ENCODE measurements at places on chromosomes 11 and 22.

DNA sequence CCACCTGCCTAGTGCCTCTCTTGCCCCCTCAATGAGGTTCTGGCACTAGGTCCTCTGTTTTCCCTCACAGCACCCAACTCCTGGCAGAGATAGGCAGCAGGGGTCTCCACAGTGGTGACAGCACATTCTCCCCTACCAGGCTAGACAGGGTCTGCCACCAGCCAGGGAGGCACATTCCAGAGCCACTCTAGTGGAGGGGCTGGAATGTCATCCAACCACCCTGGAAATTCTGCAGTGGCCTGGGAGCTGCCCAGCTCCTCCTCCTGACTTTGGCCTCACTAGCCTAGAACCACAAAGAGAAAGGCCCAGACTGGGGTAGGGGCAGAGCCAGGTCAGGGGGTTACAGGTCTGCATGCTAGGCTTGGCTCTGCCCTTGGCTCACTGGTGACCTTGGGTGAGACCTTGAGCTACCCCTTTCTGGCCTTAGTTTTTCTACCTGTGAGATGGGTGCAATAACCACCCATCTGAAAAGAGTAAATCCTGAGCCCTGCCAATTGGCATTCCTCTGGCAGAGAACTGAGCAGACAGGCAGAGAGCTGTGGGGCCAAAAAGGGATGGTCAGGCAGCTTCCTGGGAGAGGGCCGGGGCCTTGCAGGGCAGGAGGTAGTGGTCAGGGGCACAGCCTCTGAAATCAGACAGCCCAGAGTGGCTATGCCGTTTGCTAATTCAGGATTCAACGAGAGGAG, 7.1 kb downstream of the P2RY2 start:
- no peak for DNase-seq

DNA sequence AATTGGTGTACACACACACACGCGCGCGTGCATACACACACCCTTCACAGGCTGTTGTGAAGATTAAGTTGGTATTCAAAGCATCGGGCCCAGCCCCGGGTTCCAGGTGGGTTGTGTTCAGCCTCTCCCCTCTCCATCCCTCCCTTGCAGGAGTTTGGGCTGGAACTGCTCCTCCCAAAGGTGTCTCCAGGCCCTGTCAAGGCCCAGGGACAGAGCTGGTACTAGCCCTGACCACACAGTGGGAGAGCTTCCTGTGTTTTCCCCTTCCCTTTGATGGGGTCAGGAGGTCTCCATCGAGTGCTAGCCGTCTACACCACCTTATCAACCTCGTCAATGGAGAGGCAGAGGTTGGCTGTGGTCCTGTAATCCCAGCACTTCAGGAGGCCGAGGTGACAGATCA, 36.5 kb upstream of the CSNK1E start:
- no peak for DNase-seq

DNA sequence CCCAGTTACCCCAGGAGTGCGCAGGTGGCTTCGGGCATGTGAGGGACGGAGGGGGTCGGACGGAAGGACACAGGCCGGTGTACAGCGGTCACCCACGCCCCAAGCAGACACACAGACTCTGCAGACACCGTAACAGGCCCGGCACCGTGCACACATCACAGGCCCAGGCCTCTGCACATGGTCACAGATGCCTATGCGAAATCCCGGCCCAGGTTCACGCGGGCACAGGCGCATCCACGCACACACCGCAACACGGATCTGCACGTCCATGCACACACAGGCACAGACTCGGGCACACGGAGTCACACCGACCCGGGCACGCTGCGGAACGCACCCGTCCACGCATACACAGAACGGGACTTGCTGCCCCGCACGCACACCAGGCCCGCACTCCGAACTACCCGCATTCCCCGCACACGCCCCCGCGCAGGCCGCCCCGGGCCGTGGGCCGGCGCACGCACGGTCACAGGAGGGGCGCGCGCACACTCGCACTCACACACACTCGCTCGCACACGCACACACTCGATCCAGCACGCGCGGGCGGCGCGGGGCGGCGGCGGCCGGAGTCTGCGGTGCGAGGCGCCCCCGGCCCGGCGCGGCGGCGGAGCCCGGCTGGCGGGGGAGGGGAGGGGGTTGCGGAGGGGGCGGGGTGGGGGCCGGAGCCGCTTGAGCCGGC, at the start of gene MGAT3:
TSS of gene MGAT3 (plus strand) at position 491 of the 676 bp plus-strand sequence. CDS start 30,336 bp downstream, outside the sequence.
- DNase-seq = no peak

- DNase-seq = no peak
Measured at GRCh38 chr11:31139479-31139878, 230.1 kb downstream of the DCDC1 start.

DNA sequence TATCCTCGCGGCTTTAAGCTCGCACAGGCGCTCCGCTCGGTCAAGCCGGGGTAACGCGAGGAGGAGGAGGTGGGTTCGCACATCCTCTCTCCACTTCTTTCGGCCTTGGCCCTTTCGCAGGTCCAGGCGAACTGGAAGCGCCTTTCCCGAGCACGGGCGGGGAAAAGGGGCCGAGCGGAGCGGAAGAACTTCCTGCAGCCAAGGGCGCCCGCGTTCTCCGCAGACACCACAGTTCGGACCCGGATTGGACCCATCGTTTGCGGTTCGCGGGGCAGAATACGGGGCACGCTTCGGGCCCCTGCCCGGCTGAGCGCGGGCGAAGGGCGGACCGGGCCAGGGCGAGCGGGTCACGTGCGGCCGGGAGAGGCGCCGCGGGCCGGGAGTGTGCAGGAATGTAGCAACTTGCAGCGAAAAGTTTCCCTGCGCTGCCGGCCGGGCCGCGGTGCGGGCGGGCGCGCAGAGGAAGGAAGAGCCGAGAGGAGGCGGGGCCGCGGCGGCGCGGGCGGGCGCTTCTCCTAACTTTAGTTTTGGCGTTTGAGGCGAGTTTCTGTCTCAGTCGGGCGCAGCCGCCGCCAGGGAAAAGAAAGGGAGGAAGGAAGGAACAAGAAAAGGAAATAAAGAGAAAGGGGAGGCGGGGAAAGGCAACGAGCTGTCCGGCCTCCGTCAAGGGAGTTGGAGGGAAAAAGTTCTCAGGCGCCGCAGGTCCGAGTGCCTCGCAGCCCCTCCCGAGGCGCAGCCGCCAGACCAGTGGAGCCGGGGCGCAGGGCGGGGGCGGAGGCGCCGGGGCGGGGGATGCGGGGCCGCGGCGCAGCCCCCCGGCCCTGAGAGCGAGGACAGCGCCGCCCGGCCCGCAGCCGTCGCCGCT, at the start of gene YAP1:
TSS of gene YAP1 (plus strand) at position 552 of the 865 bp plus-strand sequence. CDS start 402 bp downstream, outside the sequence.
- peak; percentile 49 for DNase-seq

- no peak for DNase-seq
Measured at GRCh38 chr11:86511086-86511551, 136.4 kb downstream of the CCDC81 start.

DNA sequence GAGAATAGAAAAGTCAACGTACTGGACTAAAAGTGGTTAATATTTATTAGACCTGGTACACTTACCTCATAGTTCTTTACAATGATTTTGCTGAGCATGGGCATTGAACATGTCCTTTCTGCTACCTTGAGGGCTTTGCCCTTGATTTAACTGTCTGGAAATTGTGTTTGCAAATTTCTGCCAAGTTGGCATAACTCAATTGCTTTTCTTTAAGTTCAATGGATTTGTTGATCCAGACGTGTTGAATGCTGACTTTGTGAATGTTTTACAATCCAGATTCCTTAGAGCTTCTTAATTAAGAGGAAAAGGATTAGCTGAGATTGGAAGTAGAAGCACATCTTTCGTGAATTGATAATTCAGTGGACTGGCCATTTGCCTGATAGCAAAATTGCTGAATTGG, 7.2 kb upstream of the OR4X2 start:
- no peak for DNase-seq

- DNase-seq = no peak
Measured at GRCh38 chr11:70900540-70900939, 351.8 kb downstream of the SHANK2 start.

DNA sequence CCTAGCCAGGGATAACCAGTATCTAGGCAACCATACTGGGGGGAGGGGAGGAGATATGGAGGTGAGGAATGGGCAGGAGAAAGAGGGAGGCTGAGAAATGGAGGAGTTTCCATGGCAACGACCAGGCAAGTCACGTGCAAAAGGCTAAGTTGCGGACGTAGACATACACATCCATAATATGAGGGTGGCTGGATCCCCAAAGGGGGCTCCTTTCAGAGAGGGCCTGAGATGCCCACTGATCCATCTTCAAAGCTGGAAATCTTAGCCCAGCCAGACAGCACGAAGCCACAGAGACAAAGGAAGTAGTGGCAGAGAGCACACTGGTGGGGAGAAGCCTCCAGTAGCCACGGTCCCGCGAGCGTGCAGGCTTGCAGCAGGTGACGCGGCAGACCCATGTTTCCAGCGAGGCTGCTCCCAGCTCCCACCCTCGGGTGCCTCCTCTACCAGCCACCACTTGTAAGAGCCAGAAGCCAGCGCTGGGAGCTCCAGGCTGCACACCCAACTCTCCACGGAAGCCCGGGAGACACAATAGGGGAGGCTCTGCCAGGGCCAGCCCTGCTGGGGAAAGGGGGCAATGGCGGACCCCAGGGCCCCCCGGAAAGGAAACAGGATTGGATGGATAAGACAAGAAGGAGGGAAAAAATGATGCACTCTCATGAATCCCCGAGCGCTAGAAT, 938 bp downstream of the FXYD6 start:
- peak; percentile 14 for DNase-seq

DNA sequence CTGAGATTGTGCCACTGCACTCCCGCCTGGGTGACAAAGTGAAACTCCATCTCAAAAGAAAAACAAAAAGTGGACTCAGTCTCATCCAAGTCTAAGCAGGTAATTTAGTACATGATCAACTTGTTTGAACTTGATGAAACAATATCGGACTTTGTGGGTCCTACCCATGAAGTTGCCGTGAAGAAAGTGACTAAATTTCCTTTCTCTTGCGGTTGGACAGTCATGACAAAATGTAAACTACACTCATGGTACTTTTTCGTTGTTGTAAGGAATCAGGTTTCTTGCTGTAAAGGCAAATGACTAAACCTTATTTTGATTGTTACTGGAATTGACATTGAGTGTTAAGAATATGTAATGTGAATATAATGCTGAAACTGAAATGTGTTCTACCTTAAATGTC, 164.5 kb upstream of the PLET1 start:
- no peak for DNase-seq

DNA sequence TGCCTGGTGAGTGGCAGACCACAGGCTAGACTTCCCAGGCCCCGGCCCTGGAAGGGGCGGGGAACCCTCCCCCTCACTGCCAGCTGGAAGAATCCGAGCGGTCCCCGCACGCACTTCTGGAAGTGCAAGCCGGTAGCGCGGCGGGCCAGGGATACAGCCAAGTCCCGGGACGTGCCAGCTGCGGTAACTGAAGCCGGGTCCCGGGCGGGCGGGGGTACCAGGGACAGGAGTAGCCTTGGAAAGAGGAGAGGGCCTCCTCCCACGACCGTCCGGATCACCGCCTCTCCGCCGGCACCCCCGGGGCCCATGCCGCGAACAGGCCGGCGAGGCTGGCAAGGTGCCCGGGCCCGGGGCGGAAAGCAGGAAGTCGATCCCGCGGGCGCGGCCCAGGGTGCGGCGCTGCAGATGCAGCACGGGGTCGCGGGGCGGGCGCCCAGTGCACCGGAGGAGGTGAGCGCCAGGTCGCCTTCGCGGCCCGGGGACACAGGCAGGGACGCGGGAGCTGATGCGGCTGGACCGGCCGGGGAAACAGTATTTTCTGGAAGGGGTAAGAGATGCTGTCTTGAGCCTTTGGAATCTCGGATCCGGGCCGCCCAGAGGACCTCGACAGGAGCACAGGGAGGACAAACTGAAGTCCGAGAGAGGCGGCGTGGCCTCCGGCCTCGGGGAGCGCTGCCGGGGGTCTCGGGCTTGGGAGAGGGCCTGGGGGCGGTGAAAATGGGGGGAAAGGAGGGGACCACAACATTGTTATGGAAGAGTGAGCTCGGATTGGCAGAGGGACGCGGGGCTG, 783 bp upstream of the SLC35C1 start:
- peak; percentile 60 for DNase-seq
